ENCODE measurements at places on chromosomes 4 and X. TPM values are rescaled to one million over a fixed set of nuclear protein-coding genes. Genes with fewer than 3 reads are reported as not detected.

GRCh38 chrX:149145845-149146285 lies 359.2 kb downstream of the IDS start:
- no peaks in the 10 kb centered on the region for H3K36me3 ChIP-seq
- no peak overlapping the region for H3K4me3 ChIP-seq
- peak; percentile 12 for DNase-seq
- H3K27ac ChIP-seq, result no peak overlapping the region

DNA sequence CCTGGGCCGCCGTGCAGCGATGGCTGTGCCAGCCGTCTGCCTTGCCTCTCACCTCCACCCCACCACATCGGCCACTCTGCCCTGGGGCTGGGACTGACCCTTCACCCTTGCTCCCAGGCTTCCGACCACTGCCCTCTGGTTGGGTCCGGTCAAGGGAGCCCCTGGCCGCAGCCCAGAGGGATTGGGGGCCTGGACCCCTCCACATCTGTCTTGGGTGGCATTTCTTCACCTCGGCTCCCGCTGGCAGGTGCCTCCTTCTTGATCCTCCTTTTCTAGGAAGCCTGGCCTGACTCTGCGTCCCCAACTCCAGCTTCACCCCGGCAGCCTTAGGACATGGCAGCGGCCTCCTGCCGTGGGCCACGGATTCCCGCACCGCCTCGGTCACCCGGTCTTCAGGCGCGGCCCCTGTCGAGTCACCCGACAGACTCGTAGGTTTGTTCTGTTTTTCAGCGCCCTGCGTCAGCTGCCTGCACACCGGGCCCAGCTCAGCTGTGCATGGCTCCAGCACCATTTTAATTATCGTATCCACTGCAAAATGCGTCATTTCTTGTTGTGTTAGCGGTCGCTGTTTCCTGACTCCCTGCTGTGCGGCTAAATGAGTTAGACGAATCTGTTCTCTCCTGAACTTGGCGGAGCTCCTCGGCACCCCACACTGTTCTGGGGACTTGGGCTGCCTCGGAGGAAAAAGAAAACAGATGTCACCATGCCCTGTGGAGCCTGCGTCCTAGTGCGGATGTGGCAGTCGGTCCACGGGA lies 124.0 kb downstream of the FAM53A start:
- peaks cover 29% of the 10 kb centered on the region for H3K27me3 ChIP-seq
- no peak overlapping the region for H3K27ac ChIP-seq
- no peaks in the 10 kb centered on the region for H3K4me1 ChIP-seq
- no peak overlapping the region for H3K4me3 ChIP-seq

DNA sequence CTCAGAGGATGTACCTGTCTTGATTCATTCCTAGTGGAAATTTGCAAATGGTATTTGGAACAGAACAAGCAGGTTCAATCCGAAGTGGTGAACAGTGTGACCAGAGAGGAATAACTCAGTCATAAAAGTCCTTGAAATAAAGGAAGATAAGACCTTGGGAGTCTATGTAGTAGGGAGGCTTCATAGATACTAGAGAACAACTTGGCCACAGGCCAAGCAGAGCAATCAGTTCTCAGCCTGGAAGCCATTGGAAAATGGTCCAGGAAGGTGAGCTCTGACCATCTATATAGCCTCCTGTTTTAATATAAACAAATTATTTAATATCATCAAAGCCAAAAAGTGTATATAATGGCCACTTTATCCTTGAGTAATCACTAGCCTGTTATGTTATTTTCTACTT lies 11.3 kb downstream of the TXK start:
- no peak overlapping the region for H3K27ac ChIP-seq
- no peak overlapping the region for H3K4me3 ChIP-seq
- peaks cover 11% of the 10 kb centered on the region for H3K27me3 ChIP-seq

GRCh38 chr4:68948044-68948743 lies 3.4 kb downstream of the UGT2A3 start:
- H3K4me1 ChIP-seq, result no peaks in the 10 kb centered on the region
- H3K27me3 ChIP-seq, result no peaks in the 10 kb centered on the region
- DNase-seq, result no peak
- H3K36me3 ChIP-seq, result no peaks in the 10 kb centered on the region
- no peak overlapping the region for H3K4me3 ChIP-seq

The NLGN3 gene
- total RNA-seq, result 0.63 TPM

The ANTXR2 gene
- total RNA-seq, result 87.5 TPM

The TMPRSS11F gene
- total RNA-seq, result not detected

Measured in GM23248 (cell line).